Daoy (cell line): ENCODE measurements at places on chromosomes 6 and 20. TPM values are rescaled to one million over a fixed set of nuclear protein-coding genes. Genes with fewer than 3 reads are reported as not detected.

Gene SLC22A3
- total RNA-seq, result 0.77 and 1.8 TPM in 2 replicates

Gene CRISP2
- total RNA-seq, result 0.23 and 1.1 TPM in 2 replicates

Gene RBBP8NL
- total RNA-seq, result not detected in 2 replicates

Gene EDN1
- 30.2 and 36.6 TPM in 2 replicates for total RNA-seq

Gene ANGPT4
- total RNA-seq, result under 0.01 and 0.03 TPM in 2 replicates

Gene GPANK1
- 32.9 and 40.2 TPM in 2 replicates for total RNA-seq

Gene PREX1
- total RNA-seq, result 8.8 and 11.1 TPM in 2 replicates

Gene CDH26
- total RNA-seq, result 0.29 TPM in 1 of 2 replicates, not detected in the other

Gene ENPP1
- 5.3 and 5.4 TPM in 2 replicates for total RNA-seq

Gene CRIP3
- 0.34 TPM in 1 of 2 replicates, not detected in the other for total RNA-seq

Gene ZNF334
- total RNA-seq, result 0.54 and 1.0 TPM in 2 replicates

Gene SLCO4A1
- total RNA-seq, result 15.4 and 16.3 TPM in 2 replicates

Gene ESR1
- total RNA-seq, result not detected in 2 replicates

Gene ADGB
- total RNA-seq, result 1.4 TPM in 1 of 2 replicates, not detected in the other

Gene GLO1
- 254 and 303 TPM in 2 replicates for total RNA-seq

Gene DZANK1
- 0.89 and 1.4 TPM in 2 replicates for total RNA-seq

Gene FAM217A
- total RNA-seq, result not detected in 2 replicates

Gene MAPK13
- 0.18 and 0.46 TPM in 2 replicates for total RNA-seq
